ENCODE measurements at places on chromosomes 2 and 18.

- DNase-seq, result no peak
These were observed 40.6 kb upstream of the LAMA1 start for GRCh38 chr18:7158216-7158615.

DNA sequence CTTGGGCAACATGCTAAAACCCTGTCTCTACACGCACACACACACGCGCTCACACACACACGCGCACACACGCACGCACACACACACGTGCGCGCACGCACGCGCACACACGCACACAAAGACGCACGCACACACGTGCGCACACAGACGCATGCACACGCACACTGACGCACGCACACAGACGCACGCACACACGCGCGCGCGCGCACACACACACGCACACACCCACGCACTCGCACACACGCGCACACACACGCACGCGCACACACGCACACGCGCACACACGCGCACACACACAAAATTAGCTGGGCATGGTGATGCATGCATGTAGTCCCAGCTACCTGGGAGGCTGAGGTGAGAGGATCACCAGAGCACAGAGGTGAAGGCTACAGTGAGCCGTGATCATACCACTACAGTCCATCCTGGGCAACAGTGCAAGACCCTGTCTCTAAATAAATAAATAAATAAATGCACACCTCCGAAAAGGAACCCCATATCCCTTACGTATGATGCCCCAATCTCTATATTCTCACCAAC lies 8.1 kb upstream of the IAH1 start:
- no peak for DNase-seq

DNA sequence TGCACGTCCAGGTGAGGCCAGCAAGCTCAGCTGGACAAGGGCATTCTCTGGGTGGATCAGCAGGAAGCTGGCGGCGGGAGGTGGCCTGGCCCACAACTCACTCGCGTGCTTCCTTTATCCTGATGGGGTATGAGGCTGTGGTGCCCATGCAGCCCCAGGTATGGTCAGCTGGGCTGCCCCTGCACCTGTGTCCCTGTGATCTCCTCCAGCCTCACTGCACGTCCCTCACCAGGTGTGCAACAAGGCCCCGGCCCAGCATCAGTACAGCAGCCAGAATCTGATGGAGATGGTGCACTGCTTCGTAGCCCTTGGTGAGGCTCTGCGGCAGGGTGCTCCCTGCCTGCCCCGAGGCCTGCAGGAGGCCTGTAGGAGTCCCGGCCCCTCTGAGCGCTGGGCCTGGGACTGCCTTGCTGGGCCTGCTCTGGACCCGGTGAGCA lies 17.6 kb downstream of the MROH2A start:
- no peak for DNase-seq

- peak; percentile 12 for DNase-seq
These were observed 2.2 kb downstream of the TGIF1 start for GRCh38 chr18:3451989-3452749.

DNA sequence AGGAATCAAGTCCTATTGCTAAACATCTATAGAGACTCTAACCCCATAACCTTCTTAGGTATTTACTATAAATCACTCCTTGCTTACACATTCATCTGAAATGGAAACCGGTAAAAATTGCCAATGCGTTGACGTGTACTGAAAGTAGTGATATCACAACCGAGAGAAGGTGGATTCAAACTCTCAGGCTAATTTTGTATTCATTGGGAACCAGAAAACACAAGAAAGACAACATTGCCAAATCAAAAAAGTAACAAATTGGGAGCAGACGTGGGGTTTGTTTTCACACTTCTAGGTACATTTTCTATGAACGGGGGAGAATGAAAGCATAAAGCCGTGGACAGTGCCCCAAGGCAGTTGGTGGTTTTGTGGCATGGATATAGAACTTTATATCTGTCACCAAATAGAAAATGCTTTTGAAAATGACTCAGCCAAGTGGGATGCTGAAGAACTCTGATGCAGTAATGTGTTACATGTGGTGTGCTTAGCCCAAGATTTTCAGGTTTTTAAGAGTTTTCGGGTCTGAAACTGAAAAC lies 155.1 kb upstream of the RASGRP3 start:
- DNase-seq, result no peak

GRCh38 chr2:164954186-164954585 lies 1.1 kb downstream of the SLC38A11 start:
- peak; percentile 19 for DNase-seq

GRCh38 chr18:12844391-12844790 lies 39.6 kb downstream of the PTPN2 start:
- DNase-seq, result no peak

GRCh38 chr2:241904011-241904718 lies 34.6 kb downstream of the RTP5 start:
- no peak for DNase-seq

- DNase-seq, result no peak
These were observed 27.9 kb downstream of the IWS1 start for GRCh38 chr2:127498386-127498785.

DNA sequence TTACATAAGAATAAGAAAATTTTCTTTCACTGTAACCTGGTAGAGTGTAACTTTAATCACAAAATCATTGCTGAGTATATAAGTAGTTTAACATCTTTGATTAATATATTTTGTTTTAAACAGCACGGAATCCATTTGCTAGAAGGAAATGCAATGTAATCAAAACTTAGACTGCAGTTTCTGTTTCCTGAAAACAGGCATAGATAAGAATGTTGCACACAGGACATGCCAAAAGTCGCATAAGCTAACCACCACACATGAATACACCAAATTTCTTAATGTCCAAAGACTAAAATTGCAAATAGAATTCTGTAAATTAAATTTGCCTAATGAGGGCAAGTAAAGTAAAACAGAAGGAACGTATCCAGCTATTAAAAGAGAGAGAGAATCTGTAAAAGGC lies 51.0 kb upstream of the SERPINB2 start:
- DNase-seq, result no peak

GRCh38 chr2:97728091-97728731 lies 14.8 kb downstream of the ZAP70 start:
- DNase-seq, result no peak

- DNase-seq, result peak; percentile 92
These were observed 459 bp upstream of the EFR3B start for GRCh38 chr2:25041307-25041927.

- no peak for DNase-seq
These were observed 56.7 kb downstream of the COL4A3 start for GRCh38 chr2:227221120-227221519.

DNA sequence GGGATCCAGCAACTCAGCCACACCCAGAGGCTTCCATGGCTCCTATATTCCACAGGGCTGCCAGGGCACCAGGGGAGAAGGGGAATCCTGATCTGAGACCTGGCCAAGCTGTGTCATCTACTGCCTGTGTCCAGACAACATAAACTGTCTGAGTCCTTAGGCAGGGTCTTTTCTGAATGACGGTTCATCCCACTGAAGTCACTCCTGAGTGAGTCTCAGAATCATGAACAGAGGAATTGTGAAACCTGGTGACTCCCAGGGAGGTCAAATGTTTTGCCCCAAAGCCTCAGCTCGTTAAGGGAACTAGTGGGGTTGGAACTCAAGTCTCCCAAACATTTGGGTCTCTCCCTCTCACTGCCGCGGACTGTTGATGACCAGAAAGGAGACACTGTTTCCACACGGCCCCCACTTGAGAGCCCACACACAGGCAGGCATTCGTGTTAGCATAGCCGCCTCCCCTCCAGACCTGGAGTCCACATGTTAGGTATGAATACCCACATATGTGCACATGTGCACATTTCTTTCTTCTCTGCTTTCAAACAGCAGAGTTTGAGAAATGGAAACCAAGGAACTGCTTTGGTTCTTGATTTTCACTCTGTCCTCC lies 125.0 kb upstream of the MSH6 start:
- no peak for DNase-seq

GRCh38 chr2:141555876-141556470 lies 574.8 kb downstream of the LRP1B start:
- no peak for DNase-seq

DNA sequence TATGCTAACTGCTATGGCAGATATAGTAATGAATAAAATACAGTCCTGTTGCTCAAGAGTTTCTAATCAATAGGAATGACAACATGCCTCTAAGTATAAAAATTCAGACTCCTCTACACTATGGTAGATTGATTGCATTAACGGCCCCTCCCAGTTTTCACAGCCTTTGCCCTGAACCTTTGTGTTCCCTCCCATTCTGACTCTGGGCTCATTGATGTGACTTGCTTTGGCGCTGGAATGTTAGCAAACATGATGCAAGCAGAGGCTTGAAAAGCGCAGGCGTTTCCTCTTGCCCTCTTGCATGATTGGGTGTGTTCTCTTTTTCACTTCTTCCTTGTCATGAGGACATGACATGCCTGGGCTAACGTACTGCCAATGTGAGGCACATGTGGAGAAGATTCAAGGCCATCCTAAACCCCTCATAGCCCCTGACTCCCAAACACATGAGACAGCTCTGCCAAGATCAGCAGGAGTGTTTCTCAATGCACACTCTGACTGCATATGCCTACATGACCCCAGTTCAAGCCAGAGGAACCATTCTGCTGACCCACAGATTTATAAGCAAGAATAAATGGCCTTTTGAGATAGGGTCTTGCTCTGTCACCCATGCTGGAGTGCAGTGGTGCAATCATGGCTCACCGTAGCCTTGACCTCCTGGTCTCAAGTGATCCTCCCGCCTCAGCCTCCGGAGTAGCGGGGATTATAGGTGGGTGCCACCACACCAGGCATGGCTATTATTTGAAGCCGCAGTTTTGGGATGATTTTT lies 49.7 kb upstream of the CD28 start:
- no peak for DNase-seq

GRCh38 chr2:122132147-122132691 lies 376.8 kb downstream of the TSN start:
- DNase-seq, result no peak

DNA sequence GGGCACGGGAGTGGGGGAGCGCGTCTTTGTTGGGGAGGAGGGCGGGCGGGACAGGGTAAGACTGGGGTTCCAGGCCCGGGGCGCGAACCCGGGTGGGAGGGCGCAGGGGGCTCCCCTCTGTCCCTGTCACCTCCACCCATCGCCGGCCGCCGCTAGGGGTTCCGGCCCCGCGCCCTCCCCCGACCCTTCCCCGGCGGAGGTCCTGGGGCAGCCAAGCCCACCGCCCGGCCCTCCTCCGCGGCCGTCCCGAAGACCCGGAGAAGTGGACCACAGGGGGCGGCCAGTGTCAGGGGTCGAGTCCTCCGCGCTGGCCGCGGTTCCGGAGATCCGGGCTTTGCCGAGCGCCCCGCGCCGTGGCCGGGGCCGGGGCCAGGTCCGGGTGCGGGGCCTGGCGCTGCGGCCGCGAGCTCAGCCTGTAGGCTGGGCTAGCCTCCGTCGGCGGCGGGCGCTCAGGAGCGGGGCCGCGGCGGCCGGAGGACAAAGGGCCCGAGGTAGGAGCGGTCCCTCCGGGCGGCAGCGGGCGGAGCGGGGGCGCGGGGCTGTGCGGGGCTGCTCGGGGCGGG lies 16.6 kb upstream of the E2F6 start:
- no peak for DNase-seq

DNA sequence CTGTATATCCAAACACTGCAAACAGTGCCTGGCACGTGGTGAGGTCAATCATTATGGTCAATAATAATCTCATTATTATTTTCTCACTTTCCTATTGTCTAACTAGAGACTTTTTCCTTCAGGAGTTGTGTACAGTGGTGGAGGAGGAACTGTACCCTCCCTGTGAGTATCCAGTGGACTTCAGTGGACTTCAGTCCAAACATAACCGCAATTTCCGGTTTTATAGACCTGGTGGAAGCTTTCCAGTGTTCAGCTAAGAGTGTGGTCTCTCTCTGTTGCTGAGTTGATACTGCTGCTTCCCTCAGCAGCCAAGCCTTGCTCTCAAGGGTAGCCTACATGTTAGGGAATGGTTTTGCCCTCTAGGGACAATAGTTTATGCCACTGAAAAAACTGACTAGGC lies 447.1 kb downstream of the TMEM182 start:
- DNase-seq, result no peak

GRCh38 chr2:85719609-85720240 lies 25.6 kb downstream of the GNLY start:
- no peak for DNase-seq

GRCh38 chr2:96914332-96914731 lies 44.5 kb upstream of the SEMA4C start:
- no peak for DNase-seq

- DNase-seq, result no peak
These were observed 24.8 kb upstream of the STAT1 start for GRCh38 chr2:191038741-191039140.

All from NCI-H2081 (cell line).